ENCODE measurements at places on chromosomes 4 and X.

DNA sequence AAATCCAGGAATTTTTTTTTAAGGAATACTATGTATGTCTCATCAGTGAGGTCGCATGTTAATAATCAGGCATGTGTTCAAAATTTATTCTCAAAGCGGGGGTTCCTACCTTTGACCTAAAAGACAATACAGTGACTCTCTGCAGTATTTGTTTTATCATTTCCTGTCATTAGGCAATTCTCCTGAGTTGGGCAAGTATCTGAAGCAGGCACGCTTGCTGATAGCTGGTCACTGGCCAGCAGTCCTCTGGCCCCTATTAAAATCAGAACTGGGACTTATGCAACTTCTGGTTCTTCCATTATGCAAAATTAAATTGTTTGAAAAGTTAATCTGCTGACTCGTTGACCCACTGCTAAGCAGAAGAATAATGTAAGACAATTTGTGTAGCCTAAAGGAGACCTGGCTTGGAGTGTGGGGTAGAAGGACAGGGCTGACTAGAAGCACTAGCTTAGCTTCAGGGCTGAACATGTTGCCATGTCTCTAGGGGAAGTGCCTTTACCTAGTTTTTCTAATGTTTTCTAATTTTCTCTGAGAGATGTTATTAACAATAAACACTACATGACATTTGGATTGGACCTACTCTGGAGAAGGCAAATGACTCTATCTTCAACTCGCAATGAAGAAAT lies 36.0 kb upstream of the GABRA2 start:
- DNase-seq: no peak

DNA sequence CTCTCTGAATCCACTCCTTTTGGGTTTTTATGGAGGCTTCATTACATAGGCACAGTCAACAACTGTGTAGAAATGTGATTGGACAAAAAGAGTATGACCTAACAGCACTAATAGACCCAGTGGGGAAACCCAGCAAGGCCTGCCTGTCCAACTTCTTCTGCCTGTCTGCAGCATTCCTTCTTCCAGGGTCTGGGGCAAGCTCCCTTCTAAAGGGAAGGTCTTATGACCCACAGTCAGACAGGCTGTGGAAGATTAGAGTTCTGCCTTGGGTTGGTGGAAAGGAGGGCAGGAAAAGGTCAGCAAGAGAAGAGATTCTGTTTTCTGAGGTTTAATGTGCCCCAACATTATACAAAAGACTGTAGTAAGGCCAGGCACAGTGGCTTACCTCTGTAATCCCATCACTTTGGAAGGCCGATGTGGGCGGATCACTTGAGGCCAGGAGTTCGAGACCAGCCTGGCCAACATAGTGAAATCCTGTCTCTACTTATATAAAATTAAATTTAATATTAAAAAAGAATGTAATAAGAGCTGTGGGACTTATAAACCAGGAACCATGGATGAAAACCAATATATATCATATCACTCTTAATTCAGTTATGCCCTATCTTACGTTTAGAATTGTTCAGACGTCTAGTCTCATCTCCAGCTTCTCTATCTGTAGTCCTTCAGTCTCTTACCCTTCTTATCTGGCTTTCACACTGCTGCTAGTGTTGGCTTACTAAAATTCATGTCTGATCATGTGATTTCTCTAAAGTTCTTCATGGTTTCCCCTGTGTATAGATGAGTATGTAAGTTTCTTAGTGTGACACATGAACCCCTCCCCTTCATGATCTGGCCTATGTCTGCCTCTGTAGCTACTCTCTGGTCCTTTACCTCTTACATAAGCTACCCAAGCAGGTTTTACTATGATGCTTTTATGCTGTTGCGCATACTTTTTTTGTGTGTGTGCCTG lies 6.2 kb downstream of the CLCN3 start:
- no peak for DNase-seq

GRCh38 chr4:82360298-82361177 lies 13.3 kb downstream of the HNRNPD start:
- no peak for DNase-seq

GRCh38 chr4:126907389-126907788 lies 725.4 kb upstream of the INTU start:
- DNase-seq: no peak

DNA sequence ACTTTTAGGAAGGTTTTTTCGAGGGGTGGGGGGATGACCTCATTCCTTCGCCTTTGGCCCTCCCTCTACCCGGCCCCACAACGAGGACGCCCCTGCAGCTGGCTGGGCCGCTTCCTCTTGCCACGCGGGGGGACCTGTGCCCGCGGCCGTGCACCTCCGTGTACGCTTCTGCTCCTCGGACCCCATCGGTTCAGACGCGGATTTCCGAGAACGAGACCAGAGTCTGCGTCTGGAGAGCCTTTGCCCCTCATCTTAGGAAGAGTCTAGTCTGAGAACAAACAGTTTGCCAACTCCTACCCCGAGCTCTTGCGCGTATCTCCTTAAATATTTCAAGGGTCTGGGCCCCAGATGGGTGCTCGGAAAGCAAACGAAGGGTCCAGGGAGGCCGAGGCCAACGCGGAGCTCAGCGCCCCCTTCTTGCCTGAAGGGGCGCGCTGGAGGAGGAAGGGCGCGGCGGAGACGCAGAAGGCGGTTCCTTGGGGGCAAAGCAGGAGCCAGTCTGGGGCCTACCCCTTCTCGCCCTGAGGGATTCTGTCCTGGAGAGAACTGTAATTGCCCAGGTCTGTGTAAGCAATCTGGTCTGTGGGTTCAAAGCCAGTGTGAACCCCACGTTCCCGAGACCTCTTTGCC lies 3.9 kb upstream of the SFRP2 start:
- DNase-seq: no peak

DNA sequence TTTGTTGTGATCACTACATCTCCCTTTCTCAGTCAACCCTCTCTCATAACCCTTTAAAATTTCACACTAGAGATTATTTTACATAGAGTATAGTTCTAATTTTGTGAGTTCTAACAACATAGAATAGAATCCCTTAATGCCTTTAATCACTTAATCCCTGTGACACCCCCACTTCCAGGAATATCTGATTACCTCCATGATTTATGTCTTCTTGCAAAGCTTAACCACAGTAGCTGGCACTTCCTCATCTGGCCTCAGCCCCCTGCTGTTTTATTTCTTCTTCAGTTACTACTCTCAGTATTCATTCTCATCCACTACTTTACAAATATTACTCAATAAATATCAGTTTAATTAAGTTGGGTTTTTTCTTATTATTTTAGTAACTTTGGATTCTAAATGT lies 340.9 kb downstream of the CENPC start:
- no peak for DNase-seq

- DNase-seq: no peak
Observed at GRCh38 chr4:182384631-182385091, 141.5 kb downstream of the TENM3 start.

- no peak for DNase-seq
Observed at GRCh38 chr4:117660668-117661067, 373.6 kb upstream of the NDST3 start.

GRCh38 chr4:86582410-86582809 lies 11.7 kb upstream of the PTPN13 start:
- no peak for DNase-seq
